Gastrocnemius medialis (tissue), 4 donors: ENCODE measurements at places on chromosomes 12 and 14.

GRCh38 chr12:52221912-52222457, 11.1 kb upstream of the KRT7 start:
- no peak for DNase-seq

GRCh38 chr12:132413931-132414588, 75.9 kb upstream of the FBRSL1 start:
- DNase-seq: no peak

DNA sequence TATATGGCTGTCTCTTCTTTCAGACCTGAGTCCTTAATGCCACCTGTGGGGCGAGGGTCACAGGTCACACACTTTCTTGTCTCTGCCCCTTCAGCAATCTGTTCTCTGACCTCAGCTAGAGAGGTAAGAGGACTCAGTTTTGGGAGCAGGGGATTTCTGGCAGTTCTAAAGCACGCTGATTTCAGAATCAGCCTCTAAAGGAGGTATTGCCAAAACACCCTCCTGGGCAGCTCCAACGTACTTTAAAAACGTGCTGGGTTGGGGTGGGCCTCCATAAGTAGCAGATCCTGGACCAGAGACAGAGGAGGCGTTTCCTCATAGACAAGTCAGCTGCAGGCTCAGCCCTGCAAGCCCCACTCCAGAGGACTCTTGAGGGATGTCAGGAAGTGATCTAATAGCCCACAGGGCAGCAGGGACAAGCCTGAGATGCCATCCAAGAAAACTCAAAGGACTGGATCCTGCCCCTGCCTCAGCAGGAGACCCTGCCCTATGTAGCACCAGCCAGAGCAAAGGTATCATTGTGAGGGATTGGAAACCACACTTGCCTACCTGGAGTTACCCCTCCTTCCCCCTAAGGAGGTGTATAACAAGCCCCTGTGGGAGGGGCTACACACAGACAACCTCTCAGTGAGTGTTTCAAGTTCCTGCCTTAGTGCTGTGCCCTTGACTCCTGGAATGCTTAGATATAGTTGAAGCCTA, 8.5 kb downstream of the CTDSP2 start:
- no peak for DNase-seq

- DNase-seq: no peak
These were observed 448.5 kb downstream of the PDZRN4 start for GRCh38 chr12:41636653-41637052.

DNA sequence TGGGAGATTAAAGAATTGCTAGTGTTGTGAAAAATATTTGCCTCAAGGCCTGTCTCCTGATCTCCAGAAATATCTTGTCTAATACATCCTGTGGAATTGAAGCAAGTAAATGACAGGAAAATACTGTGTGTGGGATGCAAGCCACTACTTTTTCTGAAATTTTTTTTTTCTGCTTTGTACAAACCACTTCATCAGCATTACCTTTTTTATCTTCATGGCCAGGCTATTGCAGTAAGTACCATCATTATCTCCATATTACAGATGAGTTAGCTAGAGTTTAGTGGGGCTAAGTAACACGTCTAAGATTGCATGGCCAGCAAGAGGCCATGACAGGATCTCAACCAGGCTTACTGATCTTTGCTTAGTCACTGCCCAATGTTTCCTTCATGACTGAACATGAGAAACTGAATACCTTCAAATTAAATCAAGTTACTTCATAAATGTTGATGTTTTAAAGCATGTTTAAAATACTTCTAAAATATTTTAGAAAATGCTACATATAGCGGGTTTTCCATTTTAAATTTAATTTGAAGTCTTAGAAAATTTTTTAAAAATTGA, 273.7 kb downstream of the SLC6A15 start:
- no peak for DNase-seq

- no peak for DNase-seq
These were observed 374.1 kb downstream of the ADGRD1 start for GRCh38 chr12:131327521-131328488.

DNA sequence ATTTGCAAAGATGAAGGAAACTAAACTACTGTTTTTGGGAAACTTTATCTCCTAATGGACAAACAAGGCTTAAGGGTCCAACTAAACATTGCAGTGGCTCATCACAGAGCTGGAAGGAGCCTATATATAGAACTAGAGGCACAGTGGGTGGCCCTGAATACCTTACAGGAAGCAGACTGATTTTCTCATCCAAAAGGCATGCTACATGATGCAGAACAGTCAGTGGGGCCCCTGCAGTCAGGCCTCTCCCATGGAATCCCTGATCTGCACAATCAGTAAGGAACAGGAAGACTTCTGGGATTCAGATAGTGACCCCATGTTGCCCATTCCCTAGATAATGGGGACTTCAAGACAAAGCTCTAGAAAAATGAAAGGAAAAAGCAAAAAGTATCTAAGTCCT, 1.9 kb upstream of the LLPH start:
- DNase-seq: no peak

- no peak for DNase-seq
These were observed 157.4 kb upstream of the FOXN3 start for GRCh38 chr14:89574420-89574819.

- DNase-seq: no peak
These were observed 24.3 kb downstream of the UBR7 start for GRCh38 chr14:93231129-93231979.

GRCh38 chr14:24900269-24901100, 149.5 kb downstream of the STXBP6 start:
- no peak for DNase-seq

DNA sequence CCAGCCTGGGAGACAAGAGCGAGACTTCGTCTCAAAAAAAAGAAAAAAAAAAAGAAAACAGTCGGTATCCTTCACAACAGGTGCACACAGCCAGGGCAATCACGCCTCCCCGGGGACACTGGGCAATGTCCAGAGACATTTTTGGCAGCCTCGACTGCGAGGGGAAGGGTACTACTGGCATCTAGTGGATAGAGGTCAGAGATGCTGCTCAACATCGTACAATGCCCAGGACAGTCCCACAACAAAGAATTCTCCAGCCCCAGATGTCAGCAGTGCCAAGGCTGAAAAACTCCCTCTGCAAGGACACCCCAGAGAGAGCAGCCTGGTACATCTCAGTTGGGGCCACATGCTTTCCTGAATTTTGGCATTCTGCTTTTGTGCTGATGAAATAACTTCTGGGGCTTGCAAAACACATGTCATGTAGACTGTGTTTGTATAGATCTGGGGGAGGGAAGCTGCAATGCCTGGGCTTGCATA, 21.5 kb downstream of the ALDH2 start:
- DNase-seq: peak; percentile 47

DNA sequence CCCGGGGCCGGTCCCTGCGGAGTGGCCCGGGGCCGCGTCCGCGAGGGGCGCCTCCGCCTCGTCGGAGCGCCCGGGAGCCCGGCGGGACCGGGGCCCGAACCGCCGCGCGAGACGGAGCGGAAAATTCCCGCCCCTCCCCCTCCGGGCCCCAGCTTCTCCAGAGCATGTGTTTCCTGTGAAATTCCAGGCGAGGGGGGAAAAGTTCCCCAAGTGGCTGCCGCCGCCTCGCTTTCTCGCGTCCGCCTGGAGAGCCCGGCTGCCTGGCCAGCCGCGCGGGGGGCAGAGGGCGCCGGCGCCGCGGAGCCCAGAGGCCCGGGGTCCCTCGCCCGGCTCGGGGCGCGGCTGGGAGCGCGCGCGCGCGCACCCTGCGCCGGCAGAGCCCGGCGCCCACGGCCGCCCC, 904 bp downstream of the CACNA1C start:
- DNase-seq: no peak

- DNase-seq: no peak
These were observed 245.6 kb upstream of the NPAS3 start for GRCh38 chr14:32693114-32693513.

GRCh38 chr14:56338674-56339073, 220.5 kb downstream of the PELI2 start:
- DNase-seq: no peak

DNA sequence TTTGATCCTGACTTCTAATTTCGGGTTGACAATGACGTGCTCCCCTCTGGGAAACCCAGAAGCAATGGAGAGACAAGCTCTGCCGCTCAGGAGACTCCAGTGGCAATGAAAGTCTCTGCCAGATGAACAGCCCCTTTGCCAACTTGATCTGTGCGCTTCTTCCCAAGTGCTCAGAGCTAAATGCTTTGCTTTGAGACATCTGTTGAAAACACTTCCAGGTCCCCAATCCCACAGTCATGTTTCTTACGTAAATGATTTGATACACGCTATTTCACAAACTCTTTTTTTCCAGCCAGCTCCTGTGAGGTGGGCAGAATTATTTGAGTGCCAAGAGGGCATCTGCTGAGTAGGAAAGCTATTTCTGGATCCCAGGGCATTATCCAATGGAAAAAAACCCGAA, 147.6 kb downstream of the RIMBP2 start:
- DNase-seq: no peak

DNA sequence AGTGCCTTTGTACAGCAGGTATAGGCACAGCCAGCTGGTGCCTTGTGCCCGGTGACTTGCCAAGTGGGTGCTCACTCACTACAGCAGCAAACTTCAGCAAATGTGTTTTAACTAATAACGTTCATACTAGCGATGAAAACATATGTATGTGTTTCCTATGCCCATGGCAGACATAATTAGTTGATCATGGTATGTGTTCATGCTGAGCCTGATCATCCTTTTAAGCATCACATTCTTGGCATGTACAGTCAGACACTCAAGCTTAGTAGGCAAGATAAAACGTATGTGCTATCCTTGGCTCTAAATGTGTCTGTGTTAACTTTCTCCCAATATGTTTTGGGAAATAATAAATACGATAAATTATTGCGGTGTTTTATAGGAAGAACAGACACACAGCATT, 55.6 kb downstream of the RASSF8 start:
- no peak for DNase-seq

DNA sequence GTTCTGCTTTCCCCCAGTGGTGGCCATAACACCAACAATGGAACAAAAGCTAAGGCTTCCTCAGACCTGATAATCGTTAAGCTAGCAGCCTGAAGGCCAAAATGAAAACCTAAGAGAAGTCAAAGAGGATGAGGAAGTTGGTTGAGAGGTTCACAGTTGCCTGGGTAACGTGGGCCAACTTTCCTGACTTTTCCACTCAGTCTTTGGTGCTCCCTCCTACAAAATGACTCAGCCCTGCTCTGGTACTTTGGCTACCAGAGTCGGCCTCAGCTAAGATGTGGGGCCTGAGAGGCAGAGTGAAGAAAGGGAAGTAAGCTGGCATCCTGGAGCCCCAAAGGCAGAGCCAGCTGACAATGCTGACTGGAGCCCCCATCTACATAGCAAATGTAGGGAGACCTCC, 14.9 kb upstream of the FKBP11 start:
- no peak for DNase-seq

DNA sequence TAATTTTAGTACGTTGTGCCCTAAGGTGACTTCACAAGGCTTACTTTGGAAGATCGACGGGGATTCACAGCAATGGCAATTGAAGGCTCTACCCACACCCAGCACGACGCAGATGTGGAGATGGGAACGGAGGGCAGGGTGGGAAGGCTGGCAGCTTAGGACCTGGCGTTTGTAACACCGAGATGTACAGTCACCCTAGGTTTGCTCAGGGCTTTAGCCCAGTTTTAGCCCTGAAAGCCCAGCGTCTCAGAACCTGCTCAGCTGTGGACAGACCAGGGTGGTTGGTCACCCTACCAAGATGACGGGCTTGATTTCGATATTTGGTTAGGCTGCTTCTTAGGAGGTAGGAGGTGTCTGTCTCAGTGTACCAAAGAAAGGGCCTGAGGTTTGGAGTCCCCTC, 100.5 kb upstream of the MED13L start:
- no peak for DNase-seq

- DNase-seq: no peak
These were observed 2.9 kb downstream of the BEGAIN start for GRCh38 chr14:100584056-100585031.

DNA sequence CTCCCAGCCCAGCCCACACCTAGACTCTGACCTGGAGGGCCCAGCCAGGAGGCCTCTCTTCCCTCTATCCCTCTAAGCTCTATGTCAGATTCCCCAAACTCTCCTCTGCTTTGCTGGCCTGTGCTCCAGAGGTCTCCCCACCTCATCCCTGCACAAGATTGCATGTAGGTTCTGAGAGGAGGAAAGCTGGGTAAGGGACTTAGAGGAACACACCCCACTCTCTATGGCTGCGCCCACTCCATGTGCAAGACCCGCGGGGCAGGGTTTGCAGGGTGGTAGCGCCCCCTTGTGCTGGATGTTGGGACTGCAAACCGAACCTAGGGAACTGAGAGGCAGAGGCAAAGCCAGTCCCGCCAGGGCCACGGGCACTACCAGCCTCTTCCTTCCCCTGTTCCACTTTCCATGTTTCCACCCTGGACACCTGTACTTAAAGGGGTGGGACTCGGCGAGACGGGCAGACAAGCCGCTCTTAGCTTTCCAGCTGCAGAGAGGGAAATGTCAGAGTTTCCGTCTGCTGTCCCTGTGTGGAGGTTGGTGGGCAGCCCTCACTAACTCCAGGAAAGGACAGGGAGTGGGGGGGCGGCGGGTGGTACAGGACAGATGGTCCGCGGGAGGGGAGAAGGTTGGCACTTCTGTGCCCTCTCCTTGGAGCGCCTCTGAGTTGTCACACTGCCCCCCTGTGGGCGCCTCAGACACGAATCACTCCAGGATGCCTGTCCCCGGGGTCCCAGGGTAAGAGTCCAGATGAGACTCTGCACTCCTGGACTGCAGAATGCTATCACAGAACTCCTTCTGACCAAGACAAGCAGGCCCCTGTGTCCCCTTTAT, 16.8 kb downstream of the MMP14 start:
- peak; percentile 52 for DNase-seq

GRCh38 chr14:103421556-103421955, 36.3 kb downstream of the MARK3 start:
- no peak for DNase-seq

- DNase-seq: peak; percentile 25
These were observed 3.3 kb downstream of the CD4 start for GRCh38 chr12:6792522-6793201.

GRCh38 chr14:35959835-35960234, 133.7 kb downstream of the BRMS1L start:
- no peak for DNase-seq

DNA sequence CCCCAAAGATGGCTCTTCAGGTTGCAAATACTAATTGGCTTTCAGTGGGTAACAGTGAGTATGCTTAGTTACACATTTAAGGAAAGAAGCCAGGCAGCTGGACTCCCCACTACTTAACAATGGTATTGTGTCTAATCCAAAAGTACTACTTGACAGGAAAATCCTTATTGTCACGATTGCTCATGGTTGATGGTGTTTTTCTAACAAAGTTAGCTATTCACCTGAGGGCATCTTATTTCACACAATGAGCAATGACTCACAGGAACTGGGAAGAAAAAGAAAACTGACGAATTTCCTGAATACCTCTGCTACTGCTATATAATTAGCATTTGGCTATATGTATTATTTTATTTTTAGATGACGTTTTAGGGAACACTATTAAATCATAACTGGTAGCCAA, 33.4 kb upstream of the ALG10 start:
- no peak for DNase-seq

DNA sequence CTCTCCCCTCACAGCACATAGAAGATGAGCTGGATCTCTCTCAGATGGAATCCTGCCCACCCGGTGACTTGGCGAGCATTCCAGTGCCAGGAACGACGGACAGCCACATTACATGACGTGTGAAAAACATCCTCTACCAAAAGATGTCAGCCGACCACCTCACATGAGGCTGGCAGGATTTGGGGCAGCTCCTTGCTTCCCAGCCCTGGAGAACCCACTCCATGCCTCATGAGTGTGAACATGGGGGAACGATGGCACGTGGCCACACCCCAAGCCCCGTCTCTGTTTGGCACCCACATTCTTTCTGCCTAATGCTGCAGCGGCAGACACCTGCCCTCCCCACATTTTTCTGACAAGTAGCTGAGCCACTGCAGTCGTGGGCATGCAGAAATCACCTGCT, 202.5 kb downstream of the CALM1 start:
- no peak for DNase-seq
